ENCODE measurements at places on chromosomes 7 and 10.
A peak's percentile ranks its signal among the peaks of the same experiment; 100 is the strongest.

DNA sequence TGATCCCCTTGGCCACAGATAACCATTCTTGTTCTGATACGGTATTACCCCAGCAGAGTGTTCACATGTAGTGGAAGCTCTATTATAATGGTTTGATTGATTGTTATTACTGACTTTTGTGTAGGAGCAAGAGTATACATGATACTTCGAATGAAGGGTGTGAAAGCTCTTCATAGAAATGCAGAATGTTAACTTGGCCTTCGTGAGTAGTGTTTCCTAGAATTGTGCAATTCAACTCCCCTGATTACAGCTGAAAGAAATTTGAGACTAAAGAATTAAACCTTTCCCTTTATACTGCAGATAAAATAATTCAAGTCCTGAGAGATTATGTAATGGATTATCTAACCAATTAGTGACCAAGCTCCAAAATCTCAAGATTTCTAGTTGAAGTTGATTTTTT lies 38.2 kb downstream of the MKLN1 start:
- DNase-seq, result no peak

DNA sequence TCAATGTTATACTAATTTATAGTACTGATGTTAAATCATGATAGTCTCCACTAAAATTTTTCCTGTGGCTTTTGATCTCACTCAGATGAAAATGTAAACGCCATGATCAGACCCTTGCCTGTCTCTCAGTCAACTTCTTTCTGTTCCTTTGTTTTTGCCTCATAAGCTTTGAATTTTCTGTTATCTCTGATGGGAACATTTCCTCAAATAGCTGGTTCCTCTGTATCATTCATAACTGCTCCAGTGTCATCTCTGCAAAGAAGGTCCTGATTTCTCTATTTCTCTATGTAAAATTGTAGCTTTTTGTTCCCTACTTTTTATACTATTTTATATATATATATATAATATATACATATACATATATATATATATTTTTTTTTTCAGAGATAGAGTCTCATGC lies 67.5 kb downstream of the GPR141 start:
- no peak for DNase-seq

DNA sequence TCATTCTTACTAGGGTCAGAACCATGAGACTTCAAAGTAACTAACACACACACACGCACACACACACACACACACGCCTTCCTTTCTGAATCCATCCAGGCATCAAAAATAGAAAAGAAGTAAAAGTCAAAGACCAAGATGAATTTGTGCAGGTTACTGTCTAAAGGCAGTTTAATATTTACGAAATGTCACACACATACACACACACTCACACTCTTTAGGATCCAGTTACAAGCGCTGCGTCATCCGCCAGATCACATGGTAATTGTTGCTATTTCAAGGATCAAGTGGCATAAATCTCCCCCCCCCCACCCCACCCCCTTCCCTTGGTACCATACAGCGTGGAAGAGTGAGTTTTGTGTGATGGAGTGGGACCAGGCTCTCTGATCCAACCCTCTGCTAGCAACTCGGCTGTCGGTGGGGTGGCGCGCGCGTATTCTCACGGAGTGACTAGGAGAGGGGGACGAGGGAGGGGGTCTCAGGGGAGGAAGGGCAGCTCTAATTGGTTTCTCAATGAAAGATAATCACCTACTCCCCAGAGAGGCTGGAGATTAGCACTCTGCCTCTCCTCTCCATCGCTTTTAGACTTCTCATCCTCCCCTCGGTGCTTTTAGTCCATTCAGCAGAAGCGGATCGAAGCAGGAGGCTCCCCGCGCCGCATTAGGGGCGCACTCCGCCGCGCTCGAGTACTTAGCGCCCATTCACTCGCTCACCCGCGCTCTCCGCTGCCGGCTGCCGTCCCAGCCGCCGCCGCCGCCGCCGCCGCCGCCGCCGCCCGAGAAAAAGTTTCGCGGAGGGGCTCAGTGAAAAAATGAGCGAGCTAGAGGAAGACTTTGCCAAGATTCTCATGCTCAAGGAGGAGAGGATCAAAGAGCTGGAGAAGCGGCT lies 83.5 kb upstream of the PRKG1 start:
- no peak for DNase-seq

- DNase-seq, result no peak
These were observed 136.7 kb downstream of the CELF2 start for GRCh38 chr10:11154333-11154732.

DNA sequence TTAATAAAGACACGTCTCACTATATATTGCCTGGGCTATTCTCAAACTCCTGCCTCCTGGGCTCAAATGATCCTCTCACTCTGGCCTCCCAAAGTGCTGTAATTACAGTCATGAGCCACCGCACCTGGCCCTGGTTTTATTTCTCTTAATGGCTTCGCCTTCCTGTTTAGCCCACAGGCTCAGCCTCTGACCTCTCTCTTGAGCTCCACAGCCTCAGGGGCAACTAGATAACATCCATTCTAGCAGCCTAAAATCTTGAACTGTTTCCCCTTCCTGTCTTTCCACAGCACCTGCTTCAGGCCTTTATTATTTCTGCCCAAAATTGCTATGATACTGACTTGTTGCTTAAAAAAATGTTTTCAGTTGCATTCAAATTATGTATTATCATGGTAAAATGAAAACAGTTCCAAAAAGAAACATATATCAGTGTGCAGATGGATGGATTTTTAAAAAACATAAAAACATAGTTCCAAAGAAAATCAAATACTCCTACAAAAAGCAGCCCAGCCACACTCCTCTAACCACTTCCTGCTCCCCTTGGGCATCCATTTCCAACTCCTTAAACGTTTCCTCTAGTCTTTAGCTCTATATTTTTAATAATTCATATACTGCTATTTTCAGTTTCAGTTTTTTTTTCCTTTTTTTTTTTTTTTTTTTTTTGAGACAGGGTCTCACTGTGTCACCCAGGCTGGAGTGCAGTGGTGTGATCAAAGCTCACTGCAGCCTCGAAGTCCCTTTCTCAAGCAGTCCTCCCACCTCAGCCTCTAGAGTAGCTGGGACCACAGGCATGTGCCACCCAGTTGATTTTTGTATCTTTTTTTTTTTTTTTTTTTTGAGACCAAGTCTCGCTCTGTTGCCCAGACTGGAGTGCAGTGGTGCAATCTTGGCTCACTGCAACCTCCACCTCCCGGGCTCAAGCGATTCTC lies 5.1 kb upstream of the BAZ1B start:
- no peak for DNase-seq

DNA sequence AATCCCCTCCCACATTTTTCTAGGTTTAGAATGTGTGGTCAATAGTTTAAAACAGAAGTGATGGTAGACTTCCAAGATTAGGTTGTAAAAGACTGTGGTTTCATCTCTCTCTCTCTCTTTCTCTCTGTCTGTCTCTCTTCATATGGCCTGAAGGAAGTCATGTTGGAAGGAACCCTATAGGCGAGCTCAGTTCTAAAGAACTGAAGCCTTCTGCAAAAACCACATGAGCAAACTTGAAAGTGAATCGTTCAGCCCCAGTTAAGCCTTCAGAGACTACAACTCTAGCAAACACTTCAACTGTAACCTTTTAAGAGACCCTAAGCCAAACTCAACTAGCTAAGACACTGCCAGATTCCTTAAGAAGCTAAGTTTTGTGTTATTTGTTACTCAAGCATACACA lies 707.5 kb upstream of the LRRTM3 start:
- no peak for DNase-seq

DNA sequence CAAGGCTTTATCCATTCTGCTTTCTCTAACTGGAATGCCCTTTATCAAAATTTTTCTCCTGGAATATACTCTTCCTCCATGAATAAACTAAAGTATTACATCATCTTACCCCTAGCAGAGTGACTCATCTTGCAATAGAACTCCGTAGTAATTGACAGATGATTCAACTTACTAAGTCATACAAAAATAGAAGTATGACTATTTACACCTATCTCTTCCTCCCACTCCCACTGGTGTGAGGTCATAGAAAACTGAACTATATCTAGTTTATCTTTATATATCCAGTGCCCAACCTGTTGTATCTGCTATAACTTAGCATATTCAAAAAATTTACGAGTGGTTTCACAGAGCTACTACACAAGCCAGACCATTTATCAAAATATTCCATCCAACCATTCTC lies 26.1 kb downstream of the ABCB1 start:
- no peak for DNase-seq

DNA sequence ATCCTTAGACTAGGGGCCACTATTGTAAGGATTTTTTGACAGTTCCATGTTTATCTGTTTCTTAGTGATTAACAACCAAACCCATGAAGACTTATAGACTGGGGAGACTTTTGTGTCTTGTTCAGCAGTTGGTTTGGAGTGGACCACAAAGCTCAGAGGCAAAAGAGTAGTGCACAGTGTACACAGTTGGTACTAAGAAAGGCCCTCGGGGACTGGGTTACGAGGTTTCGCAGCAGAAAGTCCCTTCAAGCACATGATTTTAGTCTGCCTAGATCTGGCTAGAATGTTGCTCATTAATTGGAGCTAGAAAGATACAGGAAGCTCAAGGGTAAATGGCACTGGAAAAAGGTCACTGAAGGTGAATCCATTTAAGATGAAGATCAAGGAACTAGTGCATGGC lies 35.4 kb downstream of the CDK14 start:
- DNase-seq, result no peak

- DNase-seq, result no peak
These were observed 163.9 kb downstream of the JCAD start for GRCh38 chr10:29895456-29895855.

DNA sequence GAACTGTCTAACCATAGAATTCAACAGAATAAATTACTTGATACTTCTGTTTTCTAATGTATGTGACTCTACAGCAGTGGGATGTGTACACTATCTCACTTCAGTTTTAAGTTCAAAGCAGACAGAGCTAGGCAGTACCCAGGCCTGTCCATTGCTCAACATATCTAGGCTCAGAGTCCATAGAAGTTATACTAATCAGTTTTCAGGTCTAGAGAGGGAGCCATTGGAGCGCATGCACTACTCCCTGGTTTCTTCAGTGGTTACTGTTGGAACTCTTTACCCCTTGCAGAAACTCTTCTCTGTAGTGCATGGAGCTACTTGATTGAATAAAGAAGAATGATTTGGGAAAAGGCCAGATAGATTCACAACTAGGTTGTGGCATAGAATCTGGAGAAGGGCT lies 4.4 kb downstream of the CD36 start:
- DNase-seq, result no peak

- no peak for DNase-seq
These were observed 248.7 kb upstream of the GPR26 start for GRCh38 chr10:123417414-123417813.

GRCh38 chr10:548238-548901 lies 141.1 kb downstream of the DIP2C start:
- no peak for DNase-seq

DNA sequence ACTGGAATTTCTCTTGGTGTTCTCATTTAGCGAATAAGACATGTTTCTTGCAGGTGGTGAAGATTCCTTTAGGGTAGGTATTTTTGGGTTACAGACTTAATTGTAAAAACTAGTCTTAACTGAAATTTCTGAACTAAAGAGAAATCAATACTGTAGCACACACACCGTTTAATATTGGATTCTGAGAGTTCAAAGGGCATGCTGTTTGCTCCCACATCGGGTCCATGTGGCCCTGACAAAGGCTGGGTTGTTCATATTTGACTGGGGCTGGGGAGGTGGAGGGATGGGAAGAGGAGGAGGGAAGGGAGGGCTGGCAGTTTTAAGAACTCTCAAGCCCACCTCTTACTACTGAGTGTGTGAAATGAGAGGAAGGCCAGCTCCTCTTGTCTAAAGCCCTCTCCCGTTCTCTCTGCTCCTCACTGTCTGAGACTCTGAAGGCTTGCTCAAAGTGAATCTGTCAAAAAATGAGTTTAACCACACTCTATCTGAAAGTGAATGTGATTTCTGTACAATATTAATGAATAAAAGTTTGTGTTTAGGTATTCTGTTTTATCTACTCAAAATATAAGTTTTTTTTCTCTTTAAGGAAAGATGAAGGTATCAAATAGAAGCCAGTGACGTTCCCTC lies 40.0 kb upstream of the RHEB start:
- DNase-seq, result no peak

DNA sequence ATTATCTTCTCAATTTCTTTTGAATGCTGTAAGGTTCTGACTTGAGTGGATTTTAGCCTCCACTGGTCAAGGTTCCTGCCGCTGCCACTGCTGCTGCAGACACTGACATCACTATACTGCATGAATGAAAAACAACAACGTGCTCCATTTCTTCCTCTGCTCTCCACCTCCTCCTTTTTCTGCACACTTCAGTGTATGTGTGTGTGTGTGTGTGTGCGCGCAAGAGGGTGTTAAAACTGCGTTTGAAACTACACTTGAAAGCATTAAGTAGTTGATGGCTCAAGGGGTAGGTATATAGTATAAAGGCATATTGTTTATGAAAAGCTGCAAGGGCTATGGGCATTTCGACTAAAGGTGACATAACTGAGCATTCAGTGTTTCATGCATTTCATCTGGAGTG lies 3.5 kb downstream of the GLCCI1 start:
- peak; percentile 28 for DNase-seq

DNA sequence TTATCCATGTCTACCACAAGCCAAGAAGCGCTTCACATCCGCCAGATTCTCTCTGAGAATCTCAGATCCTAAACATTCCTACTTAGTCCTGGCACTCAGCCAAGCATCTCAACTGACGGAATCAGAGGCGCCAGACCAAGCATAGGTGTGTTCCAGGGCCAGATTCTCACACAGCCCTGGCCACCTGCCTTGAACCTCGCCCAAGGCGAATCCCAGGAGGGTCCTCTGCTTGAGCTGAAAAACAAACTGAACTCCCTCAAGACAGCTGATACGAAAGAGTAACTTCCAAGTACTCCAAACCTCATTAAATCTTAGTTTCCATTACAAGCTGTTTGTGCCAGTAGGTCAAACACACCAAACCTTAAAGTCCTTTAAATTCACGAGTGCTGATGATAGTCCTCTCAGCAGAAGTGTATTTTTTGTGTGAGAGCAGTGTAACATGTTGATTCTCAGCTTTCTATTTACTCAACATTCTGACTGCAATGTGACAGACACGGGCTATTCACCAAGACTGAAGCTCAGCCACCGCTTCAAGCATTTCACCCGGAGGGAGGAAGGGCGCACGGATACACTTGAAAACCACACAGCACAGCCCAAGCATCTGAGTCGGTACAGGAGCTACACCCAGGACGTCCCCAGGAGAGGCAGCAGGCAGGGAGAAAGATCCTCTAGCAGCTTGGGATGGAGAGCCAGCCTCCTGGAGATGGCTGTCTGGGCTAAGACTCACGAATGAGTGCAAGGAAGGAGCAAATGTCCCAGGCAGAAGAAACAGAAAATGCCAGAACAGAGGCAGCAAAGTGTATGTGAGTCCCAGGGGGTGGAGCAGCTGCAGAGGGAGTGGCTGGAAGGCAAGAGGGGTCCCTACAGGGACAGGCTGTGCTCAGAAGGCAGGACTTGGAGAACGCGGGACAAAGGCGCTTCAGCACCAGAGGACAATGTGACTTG lies 6.0 kb downstream of the PARD3 start:
- no peak for DNase-seq

DNA sequence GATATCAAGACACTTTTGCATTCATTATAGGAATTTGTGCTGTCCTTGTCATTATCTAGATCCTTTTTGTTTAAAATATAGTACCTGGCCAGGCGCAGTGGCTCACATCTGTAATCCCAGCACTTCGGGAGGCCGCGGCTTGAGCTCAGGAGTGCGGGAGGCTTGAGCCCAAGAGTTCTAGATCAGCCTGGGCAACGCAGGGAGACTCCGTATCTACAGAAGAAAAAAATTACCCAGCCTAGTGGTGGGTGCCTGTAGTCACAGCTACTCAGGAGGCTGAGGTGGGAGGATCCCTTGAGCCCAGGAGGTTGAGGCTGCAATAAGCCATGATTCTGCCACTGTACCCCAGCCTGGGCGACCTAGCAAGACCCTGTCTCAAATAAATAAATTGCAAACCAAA lies 621 bp upstream of the MORN4 start:
- no peak for DNase-seq

GRCh38 chr10:43939939-43940820 lies 291.5 kb upstream of the ZNF32 start:
- DNase-seq, result peak; percentile 97
